ENCODE measurements at places on chromosomes 13 and 19.

- no peak for DNase-seq
These were observed 30.5 kb downstream of the RANBP3 start for GRCh38 chr19:5947435-5947834.

DNA sequence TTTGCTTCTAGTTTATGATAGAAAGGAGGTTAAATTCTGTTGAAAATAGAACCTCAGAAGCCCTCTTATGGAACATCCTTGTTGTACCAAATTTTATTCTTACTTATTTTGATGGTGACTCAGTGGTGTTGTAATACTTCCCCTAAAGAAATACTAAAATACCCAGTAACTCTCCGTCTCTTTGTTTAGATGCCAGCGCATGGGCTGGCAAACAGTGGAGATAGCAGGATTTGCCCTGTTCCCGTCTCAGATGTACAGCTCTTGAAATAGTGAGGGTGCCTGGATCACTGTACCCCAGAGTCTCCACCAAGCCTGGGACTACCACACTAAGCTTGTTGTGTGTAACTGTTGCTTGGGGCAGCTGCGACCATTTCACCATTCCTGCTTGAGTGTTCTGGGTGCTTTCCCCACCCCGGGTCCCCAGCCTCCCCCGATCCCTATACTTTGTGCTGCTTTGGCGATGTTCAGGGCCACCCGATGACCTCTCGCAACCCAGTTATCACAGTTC, 67.0 kb upstream of the TEX29 start:
- no peak for DNase-seq

DNA sequence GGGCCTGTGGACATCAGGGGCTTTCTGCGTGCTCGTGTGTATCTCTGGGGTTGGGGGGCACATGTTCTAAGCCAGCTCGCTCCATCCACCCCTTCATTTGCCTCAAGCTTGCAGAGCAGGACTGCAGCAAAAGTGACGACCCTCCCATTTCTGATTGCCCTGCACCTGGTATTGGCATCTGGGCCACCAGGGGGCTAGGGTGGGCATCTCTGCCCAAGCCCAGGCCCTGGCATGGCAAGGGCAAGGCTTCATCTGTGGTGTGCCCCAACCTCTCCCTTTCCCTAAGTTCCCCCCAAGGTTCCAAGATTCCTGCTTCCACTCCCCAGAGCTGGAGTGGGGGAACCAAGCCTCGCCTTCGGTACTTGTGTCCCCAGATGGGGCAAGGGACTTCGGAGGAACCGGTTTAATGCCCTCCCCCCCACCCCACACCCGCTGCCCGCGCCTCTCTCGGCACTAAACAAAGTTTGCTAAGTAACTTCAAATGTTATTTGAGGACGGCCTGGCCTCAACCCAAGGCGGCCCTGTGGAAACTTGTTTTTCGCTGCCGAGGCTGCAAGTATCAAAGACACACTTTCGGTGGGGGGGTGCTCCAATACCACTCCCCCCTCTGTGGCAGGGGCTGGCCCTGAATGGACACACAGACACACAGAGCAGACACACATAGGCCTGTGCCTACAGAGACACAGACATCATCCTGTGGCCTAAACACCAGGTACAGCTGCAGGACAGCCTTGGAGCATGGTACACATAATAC, 12.2 kb downstream of the NFIX start:
- DNase-seq: no peak

DNA sequence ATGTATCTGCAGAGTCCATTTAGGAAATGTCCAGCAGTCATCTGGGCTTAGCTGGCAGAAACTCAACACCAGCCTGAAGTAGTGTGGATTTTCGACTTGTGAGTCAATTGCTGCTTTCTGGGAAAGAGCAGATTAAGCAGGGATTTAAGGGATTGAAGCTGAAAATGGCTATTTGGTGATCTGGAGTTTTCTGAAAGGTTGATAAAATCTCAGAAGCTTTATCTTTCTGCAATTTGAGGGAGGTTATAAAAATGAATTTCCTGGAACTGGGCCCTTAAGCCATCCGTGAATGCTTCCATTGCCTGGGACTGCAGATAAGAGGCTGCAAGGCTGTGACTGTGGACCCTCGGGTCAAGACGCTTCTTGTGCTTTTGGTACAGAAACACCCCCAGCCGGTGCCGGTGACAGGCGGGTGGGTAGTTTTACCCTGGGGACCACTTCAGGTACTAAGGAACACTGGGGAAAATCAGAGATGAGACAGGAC, 61.5 kb downstream of the COL4A1 start:
- DNase-seq: no peak

- no peak for DNase-seq
These were observed 97.0 kb downstream of the DCT start for GRCh38 chr13:94382517-94382916.

DNA sequence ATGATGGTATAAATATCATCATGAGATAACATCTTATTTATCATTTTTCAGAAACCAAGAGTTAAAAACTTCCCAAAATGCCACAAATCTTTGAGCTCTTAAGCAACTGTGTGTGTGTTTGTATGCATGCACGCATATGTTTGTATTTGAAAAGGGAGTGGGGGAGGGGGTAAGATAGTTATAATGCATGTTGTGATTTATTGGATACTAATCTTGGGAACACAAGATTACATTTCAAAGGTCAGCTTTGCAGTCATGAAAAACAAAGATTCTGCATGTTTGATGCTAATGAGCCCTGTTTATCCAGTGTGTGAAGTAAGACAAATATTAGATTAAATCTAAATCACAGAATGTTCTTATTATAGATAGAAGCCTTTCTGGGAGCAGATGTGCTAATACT, 355.9 kb downstream of the DCT start:
- DNase-seq: no peak

DNA sequence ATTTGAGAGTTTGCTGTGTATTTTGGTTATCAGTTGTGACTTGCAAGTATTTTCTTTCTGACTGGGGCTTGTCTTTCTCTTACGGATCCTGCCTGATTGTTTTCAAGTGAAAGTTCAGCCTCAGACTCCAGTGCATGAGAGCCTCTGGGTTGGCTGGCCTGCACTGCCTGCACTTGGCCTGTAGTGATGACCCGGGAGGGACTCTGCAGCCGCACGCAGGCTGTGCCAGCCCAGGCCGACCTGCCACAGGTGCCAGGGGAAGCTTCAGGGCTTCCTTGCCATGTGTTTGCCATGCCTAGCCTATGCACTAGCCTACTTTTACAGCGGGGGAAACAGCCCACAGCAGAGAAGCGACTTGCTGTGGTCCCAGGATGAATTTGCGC, 77.0 kb downstream of the KDM4B start:
- no peak for DNase-seq

GRCh38 chr19:41997121-41997850, 3.3 kb upstream of the ATP1A3 start:
- DNase-seq: no peak

- peak; percentile 75 for DNase-seq
These were observed 71.0 kb downstream of the ZNF486 start for GRCh38 chr19:20237773-20238623.

DNA sequence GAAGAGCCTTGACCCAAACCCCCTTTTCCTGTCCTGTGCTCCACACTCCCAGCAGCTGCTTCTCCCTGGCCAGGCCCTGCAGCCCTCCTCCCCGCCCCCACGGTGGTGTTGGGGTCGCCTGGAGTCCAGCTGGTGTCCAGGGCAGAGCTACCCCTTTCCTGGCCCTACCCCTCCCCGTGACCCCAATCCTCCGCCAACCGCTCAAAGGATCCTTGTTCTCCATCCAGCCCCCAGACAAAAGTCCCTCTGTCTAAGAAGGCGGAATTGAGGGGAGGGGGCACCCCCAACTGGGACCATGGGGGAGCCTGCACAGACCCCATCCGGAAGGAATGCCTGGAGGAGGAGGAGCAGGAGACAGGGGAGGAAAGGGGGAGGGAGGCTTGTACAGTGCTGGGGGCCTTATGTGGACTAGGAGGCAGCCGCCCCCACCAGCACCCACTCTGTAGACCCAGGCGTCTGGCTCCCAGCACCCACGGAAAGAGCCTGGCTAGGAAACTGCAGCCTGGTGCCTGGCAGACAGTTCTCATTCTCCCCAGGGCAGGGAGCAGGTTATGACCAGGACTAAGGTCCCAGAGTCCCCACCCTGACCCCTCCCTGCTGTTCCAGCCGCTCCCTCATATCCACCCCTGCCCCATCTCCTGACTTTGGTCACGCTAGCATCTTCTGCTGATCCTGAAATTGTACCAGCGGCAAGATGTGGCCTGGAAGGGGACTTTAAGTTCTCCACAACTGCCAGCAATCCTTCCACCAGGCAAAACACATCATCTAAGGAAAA, at the start of gene FXYD3:
FXYD3 (plus strand) TSS at position 647 of the 775 bp plus-strand sequence. CDS start 3,554 bp downstream, outside the sequence.
- no peak for DNase-seq

DNA sequence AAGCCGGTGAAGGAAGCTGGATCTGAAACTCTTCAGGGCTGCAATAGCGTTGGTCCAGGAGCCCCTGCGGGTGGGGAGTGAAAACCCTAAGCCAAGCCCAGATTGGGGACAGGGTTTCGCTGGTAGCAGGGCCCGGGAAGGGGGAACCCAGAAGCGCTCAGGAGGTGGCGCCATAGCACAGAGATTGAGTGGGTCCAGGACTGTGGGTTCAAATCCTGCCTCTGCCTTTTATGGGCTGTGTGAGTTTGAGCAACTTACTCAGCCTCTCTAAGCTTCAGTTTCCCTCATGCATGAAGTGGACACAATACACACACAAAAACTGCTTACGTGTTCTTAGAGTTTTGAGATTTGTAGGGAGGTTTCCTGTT, 8.3 kb upstream of the SYCN start:
- peak; percentile 29 for DNase-seq

DNA sequence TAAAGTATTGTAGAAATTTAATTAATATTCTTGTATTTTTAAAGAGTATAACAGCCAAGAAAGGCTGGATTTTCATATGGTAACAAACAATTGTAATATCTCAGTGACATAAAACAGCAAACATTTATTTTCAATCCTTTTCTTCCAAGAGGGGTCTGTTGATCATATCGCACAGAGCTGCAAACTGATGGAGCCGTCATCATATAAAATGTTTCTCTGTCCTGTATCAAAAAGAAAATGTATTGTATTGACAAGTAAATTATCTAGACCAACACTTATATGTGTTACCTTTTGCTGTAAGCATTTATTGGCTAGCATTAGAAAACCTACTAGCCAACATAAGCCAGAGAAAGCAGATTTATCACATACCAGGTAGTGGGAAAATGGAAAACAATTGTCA, 2861.4 kb upstream of the PCDH20 start:
- DNase-seq: no peak

DNA sequence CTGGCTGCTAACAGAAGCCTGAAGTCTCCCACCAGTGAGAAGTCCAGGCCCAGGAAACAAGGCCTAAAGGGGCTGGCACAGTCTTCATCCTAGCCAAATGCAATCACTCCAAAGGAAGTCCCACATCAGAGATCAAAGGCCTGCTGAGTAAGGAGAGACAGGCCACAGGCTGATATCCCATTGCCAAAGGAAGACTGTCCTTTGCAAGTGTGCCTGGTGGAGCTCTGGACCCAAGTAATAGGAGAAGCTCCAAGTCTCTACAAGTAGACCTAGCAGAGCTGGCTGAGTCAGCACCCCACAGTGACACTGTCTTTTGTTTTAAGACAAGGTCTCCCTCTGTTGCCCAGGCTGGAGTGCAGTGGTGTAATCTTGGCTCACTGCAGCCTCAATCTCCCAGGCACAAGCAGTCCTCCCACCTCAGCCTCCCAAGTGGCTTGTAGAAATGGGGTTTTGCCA, 4.5 kb downstream of the DBP start:
- DNase-seq: no peak

GRCh38 chr13:31920727-31921100, 110.9 kb upstream of the FRY start:
- DNase-seq: no peak

DNA sequence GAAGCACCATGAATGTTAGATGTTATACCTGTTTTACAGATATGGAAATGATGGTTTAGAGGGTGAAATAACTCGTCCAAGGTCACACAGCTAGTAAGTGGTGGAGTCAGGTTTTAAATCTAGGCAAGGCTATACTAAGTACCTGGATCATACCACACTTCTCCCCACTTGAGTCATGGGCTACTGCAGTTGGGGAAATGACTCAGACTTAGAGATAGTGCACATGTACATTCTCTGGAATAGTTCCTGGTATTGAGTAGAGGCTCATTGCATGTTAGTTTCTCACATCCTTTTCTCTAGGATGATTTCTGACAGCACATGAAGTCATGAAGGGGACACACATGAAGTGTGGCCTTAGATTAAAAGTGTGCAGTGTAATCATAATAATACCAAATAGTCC, 76.2 kb upstream of the TNFSF11 start:
- DNase-seq: no peak

GRCh38 chr13:35810321-35810720, 320.9 kb downstream of the DCLK1 start:
- no peak for DNase-seq

DNA sequence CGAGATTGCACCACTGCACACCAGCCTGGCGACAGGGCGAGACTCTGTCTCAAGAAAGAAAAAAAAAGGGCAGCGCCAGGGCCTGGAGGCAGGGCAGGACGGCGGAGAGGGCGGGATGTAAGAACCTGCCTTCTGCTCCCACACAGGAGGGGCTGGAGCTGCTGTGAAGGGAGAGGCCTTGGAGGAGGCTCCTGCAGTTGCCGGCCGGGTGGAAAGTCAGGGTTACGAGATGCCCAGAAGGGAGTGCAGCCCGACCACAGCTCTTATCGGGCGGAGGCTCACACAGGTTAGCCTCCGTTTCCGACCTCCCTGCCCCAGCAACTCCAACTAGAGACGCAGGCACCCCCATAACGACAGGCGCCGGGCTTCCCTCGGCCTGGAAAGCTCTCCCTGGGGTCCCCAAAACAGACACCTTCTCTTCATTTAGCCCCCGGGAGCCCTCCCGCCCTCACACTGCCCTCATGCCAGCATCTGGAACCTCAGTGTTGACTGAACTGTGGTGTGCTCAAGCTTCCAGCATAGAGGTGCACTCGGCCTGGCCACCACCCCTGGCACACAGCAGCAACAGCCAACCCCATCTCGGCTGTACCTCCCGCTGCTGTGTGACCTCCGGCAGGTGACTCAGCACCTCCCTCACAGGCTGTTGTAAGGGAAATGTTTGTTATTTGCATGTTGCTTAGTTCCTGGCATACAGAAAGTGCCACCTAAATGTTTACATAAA, 1.4 kb downstream of the PLPP2 start:
- peak; percentile 32 for DNase-seq

- no peak for DNase-seq
These were observed 688 bp downstream of the ZNF225 start for GRCh38 chr19:44113784-44114390.

DNA sequence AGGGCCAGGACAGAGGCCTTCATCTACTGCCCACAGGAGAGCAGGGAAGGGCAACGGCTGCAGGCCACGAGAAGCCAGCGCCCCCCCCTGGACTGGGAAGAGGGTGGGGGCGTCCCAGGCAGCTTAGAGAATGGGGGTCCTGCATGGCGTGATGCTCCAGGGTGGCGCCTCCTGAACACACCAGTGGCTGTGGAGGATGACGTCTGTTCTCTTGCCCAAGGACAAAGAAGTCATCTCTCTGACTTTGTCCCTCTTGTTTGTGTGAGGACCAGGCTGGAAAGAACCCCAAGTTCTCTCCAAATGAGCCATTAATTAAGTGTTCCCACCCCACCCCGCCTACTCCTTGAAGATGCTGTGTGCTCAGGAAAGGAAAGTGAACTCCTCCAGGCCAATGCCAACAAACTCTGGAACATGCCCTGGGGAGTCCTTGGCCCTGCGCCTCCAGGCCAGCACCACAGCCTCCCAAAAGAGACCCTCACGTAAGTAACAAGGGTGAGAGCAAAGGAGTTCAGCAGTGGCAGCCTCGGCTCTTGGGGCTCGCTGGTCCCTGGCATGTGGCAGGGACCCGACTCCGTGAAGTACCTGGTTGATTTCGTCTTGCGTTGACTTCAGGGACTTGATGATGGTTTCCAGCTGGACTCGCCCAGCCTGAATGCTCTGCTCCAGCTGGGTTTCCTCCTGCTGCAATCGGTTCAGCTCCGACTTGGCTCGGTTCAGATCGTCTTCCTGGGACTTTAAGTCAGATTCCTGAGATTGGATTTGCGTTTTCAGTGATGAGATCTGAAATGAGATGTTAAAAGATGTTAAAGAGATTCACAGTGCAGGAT, 68.4 kb downstream of the EPS15L1 start:
- no peak for DNase-seq
